ENCODE measurements at places on chromosomes 1 and 21.

DNA sequence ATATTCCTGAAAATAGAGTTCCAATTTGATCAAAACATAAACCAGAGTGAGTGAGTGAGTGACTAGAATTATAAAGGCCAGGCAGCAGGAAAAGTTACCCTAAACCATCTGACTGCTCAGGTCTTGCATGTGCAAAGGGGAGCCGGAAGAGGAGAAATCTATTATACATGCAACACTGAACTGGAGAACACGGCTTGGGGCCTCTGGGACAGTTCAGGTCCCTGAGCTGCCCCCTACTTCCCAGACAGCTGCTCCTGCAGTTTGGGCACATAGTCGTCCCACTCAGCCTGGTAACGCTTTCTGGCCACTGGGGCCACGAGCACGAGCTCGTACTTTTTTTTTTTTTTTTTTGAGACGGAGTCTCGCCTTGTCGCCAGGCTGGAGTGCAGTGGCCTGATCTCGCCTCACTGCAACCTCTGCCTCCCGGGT is 40.1 kb downstream of the PTPRC start:
- DNase-seq: no peak

GRCh38 chr1:80825067-80825466 is 975.7 kb upstream of the ADGRL2 start:
- no peak for DNase-seq

- no peak for DNase-seq
These were observed 379 bp upstream of the STRIP1 start for GRCh38 chr1:110034040-110034450.

- no peak for DNase-seq
These were observed 93.2 kb downstream of the EPHB2 start for GRCh38 chr1:22803833-22804232.

DNA sequence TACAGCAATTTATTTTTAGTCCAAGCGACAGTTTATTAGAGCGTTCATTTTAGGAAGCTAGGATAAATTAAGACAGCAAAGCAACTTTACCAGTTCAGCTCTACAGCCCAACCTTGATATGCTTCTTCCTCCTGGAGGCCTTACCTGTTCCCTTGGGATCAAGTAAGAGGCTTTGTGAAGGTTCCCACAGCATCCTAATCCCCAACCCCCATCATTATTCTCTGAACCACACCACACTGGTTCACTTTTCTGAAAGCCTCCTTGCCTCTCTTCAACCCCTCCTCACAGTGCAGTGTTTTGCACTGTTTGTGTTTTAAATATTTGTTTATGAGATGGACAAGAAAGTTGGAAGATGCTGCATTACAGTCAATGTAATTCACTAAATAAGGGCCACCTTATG is 126.3 kb upstream of the CXADR start:
- no peak for DNase-seq

DNA sequence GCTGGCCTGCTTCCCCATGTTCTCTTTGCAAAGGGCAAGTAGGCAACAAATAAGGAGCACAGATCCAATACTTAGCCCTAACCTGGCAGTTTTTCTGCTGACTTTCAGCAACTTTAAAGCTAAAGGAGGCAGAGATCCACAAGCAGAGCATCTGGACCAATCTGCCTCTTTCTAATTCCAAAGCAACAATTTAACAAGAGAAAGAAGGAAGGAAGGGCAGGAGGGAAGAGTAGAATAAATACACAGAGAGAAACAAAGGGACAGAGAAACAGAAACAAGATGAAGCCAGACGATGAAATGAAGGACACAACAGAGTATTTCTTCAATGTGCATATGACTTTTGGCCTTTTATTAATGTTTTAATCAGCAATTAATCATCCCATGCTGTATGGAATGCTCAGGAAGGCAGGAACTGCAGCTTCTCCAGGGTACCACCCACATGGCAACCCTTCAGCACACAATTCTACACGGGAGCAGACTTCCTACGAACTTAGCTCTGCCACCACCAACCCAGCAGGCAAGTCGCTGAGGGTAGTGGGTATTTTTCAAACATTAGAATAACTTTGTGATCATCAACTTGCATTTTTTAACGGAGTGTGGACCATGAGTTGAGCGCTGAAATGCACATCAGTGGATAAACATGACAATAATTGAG is 15.3 kb downstream of the CLCC1 start:
- no peak for DNase-seq

DNA sequence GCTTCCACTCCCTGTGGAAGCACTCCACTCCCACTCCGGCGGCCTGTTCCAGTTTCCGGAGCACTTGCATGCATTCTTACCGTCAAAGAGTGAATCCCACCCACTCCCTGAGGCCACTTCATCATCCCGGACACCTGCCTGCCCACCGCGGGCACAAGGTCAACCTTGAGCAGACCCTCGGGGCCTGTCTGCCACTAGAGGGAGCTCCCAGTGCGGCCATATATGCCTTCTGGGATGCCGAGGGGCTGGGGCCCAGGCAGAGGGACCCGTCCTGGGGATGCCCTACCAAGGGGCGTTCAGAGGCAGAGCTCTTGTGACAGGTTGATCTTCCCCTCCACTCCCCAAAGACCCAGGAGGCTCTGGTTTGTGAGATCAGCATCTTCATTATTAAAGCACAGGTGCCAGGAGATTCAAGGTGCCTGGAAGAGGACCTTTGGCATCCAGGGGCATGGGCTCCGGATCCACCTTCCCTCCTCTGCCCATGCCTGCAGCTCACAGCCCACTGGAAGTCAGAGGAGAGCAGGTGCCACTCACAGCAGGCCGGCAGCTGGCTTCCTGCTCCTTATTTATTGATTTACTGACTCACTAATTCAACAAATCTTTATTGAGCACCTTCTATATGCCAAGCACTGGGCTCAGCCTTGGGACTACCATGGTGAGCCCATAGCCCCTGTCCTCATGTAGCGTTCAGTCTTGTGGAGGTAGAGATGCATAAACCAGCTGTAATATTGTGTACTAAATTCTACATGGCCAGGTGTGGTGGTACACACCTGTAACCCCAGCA is 47.3 kb downstream of the UBIAD1 start:
- no peak for DNase-seq

DNA sequence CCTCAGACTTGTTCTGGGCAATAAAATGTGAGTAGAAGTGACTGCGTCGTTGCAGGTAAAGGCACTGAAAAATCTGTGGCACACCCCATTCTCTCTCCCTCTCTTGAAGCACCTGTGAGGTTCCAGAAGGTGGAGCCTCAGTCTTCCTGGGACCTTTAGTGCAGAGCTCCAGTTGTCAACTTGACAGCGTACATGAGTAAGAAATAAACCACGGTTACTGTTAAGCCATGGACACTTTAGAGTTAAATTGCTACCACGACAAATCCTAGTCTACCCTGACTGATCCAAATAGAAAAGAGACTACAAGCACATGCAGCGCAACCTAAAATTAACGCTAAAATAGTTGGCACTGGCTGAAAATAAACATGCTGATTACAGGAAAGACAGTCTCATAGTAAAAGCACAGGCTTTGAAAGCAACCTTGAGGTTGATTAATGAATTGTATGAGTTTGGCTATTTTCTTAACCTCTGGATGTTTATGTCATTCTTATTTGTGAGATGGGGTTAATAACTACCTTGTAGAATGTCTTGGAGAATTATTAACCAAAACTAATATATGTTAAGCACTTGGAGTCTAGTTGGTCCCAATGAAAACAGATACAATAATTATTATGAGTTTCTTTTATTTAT is 93.0 kb upstream of the PLPPR4 start:
- DNase-seq: no peak

GRCh38 chr1:66335859-66336640 is 197.9 kb upstream of the SGIP1 start:
- peak; percentile 85 for DNase-seq

GRCh38 chr21:14284481-14284880 is 68.5 kb downstream of the RBM11 start:
- DNase-seq: no peak

GRCh38 chr1:56404066-56404465 is 175.3 kb downstream of the PLPP3 start:
- no peak for DNase-seq

- DNase-seq: peak; percentile 16
These were observed 10.2 kb upstream of the UBL4B start for GRCh38 chr1:110102081-110102480.

GRCh38 chr1:55120538-55120937 is 81.2 kb downstream of the PCSK9 start:
- DNase-seq: no peak

GRCh38 chr1:91651243-91651642 is 150.6 kb downstream of the CDC7 start:
- DNase-seq: no peak

DNA sequence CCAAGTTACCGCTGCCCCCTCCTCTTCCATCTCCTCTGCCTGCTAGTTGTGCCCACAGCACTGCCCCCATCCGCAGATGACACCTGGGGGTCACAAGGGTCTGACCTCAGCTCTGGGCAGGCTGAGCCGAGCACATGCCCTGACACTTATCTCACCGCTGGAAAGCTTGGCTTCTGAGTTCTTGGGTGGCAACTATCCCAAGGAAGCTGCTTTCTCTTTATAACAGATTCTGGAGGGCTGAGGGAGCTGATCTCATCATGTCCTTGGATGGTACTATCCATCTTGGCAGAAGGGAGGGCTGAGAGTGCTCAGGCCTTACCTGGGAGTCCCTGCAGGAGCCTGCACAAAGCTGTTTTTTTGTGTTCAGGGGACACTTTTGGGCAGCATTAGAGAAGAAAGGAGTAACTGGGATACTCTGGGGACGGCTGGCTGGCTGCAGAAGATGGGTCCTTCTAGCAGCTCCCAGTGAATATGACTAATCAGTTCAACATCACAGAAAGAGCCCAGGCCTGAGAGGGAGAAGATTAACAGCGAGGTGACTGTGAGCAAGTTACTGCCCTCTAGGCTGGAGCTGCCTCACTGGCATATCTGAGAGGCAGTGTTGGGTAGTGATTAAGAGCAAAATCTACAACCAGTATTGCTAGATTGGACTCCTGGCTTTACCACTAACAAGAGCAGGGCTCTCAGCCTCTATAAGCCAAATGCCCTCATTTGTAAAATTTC is 71.6 kb downstream of the PLXNA2 start:
- DNase-seq: no peak

- DNase-seq: no peak
These were observed 288.1 kb downstream of the DPYD start for GRCh38 chr1:97632776-97633175.

DNA sequence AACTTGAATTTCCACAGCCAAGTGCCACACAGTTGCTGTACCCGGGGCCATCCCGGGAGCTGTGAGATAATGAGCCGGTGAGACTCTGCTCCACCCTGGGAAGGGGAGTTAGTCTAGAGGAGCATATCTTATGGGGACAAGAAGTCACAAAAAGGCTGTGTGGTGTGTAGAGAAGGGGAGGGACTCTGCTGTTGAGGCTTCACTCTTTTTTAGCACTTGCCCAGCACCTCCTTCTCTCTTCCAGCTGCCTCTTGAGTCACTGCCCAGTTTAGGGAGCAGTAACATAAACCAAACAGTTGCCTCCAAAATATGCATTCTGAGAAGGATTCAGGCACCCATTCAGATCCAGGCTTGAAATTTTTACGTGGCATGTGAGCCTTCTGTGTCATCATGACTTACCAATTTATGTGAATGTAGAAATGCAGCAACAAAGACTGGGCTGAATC is 744 bp upstream of the WDR26 start:
- no peak for DNase-seq

- DNase-seq: peak; percentile 57
These were observed 70.1 kb upstream of the CASZ1 start for GRCh38 chr1:10866321-10867093.

DNA sequence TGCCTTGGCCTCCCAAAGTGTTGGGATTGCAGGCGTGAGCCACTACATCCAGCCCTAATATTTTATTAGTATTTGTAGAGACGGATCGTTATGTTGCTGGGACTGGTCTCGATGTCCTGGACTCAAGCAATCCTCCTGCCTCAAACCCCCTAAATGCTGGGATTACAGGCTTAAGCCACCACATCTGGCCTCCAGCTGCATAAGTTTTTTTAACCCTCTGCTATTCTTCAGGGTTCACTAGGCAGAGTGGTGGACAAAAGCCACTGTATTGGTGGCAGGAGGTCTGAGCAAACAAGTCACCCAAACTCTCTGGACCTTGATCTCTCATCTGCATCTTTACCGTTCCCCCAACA is 10.1 kb upstream of the CLIC4 start:
- no peak for DNase-seq

GRCh38 chr1:47565092-47565491 is 127.2 kb downstream of the FOXD2 start:
- no peak for DNase-seq

DNA sequence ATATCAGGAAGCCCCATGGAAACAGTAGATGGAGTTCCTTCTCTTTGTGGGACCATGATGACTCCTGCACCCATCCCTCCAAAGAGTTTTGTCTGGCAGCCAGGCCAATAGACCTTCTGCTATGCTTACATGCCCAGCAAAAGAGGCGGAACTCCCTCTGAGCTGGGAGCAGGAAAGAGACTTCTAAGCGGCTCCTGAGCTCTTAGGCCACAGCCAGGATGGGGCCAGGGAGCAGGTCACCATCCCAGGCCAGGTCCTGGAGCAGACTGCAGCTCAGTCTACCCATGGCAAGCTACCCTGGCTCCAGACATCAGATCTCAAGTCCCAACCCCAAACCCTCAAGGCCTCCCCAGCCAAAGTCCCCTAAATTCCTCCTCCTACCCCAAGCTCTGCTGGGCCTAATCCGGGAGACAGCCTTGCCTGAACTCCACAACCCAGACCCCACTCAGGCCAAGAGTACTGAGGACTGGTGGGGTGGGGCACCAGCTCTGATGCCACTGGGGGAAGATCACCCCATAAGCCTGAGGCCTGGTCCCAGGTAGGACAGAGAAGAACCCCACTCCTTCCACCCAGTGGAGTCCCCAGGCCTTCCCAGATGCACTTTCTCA is 387.9 kb downstream of the MATN1 start:
- no peak for DNase-seq

DNA sequence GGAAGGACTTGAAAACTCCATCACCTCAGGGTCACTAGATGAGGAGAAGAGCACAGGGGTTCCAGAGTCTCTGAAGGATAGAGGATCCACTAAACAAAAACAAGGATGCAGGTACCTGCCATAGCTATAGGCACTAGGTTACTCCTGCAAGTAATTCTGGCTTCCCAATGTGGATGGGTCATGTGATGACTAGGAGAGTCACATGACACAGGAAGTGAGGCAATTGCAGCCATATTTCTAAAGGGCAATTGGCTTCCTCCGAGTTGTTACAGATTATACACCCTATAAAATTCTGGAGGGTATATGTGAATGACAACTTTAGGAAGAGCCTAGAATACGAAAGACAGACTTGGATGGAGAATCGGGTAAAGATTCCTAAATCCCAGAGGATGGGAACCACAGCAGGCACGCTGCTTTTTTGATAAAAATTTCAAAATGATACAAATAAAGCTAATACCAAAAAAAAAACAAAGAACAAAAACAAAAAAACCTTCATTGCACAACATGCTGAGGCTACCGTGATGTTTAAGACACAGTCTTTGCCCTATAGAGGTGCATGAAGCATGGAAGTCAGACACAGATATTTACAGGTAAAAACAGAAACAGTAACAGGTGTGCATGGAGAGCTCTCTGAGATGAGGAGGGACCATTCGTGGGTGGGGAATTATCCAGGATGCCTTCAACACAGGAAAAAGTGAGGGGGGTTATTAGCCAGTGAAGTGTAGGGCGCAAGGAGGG is 10.5 kb downstream of the MTX1 start:
- no peak for DNase-seq

- no peak for DNase-seq
These were observed 41.4 kb upstream of the LMX1A start for GRCh38 chr1:165397944-165398343.

- peak; percentile 72 for DNase-seq
These were observed 26.7 kb upstream of the DIP2A start for GRCh38 chr21:46431884-46432488.
